ENCODE measurements at places on chromosomes 5 and 9.
A peak's percentile ranks its signal among the peaks of the same experiment; 100 is the strongest.

DNA sequence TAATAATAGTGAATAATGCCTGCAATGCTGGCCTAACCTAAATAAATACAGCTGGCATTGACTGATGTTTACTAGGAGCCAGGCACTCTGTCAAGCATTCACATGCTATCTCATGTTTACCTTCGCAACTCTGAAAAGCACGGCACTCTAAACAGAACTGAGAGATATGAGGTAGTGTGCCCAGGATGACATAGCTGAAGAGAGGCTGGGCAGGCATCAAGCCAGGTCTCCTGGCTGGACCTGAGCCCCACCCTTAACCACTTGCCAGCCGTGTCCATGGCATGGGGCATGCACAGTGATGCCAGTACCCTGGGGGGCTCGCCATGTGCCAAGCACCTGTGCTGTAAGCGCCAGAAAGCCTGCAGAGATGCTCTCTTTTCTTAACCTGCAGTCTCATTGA lies 119.4 kb upstream of the MVB12B start:
- no peak for DNase-seq

DNA sequence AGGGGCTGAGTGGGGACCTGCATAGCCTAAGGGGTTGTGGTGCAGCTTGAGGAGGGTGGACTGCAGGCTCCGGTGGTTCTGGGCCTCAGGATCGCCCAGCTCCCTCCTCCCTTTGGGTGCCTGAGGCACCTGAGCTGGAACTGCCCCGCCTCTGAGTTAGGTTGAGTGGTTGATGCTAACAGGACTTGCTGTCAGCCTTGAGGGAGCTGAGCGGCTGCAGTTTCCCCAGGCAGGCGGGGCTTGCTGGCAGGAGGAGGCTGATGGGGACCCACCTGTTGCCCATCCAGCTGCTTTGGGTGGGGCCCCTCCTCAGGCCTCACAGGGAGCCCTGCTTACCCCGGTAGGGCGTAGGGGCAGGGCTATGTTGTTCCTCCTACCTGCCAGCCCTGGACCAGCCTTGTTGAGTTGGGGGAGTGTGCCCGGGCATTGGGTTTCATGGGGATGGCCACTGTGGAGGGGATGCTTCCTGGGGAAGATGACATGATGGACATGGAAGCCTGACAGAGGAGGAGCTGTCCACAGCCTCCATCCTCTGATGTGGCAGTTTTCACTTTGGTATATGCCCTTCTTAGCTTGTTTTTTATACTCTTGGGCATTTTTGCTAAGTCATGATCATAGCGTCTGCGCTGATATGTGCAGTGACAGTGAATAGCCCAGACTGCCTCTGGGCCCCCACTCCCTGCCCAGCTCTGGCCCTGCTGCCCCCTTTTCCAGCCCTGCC lies 14.3 kb downstream of the WNK2 start:
- no peak for DNase-seq

DNA sequence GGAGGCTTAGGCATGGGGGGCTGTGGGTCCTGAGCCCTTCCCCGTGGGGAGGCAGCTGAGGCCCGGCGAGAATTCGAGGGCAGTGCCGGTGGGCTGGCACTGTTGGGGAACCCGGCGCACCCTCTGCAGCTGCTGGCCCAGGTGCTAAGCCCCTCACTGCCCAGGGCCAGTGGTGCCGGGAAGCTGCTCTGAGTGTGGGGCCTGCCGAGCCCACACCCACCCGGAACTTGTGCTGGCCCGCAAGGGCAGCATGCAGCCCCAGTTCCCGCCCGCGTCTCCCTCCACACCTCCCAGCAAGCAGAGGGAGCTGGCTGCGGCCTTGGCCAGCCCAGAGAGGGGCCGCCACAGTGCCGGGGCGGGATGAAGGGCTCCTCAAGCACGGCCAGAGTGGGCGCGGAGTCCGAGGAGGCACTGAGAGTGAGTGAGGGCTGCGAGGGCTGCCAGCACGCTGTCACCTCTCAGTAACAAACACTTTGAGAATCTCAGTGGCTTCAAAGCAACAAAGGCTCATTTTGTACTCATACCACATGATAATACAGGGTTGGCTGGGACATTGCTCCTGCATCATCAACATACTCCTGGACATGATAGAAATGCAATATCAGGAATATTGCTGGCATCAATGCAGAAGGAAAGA lies 265.7 kb upstream of the ANKRD55 start:
- DNase-seq: no peak

DNA sequence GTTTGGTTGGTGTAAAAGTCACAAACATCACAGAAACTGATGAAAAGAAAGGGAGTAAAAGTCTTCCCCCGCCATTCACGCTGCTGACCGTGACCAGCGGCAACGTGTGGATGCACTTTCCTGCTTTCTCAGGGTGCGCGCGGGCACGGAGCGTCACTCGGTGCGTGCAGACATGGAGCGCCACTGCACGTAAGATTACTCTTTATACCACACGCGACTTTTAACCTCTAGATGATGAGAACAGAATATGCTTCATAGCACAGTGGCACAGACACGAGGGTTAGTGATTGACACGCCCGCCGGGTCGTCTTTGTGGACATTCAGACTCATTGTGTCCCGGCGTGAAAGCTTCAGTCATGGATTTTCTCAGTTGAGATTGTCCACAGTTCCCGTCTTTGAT lies 15.7 kb downstream of the CEP72 start:
- DNase-seq: no peak

GRCh38 chr5:16665601-16666000 lies 48.8 kb upstream of the RETREG1 start:
- no peak for DNase-seq

GRCh38 chr5:79257314-79257713 lies 21.4 kb downstream of the JMY start:
- no peak for DNase-seq

GRCh38 chr9:136875155-136875554 lies 9.0 kb upstream of the EDF1 start:
- no peak for DNase-seq

- no peak for DNase-seq
These were observed 13.0 kb downstream of the SEPTIN8 start for GRCh38 chr5:132764051-132764450.

DNA sequence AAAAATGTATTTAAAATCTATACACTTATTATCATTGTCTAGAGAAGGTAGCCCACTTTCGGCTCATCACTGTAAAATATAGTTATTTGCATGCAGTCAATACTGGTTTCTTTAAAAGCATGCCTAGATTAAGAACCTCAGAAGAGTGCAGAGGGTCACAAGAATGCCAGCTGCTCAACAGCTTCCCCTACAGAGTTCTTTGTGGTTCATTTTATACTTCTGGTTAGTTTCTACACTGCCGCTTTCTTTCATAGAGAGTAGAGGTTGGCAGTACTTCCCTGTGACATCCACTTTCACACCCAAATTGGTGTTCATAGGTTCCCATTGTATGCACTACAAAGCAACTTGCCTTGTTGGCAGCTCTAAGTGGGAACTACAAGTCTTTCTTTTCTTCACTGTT lies 137.3 kb downstream of the KIAA0825 start:
- no peak for DNase-seq

DNA sequence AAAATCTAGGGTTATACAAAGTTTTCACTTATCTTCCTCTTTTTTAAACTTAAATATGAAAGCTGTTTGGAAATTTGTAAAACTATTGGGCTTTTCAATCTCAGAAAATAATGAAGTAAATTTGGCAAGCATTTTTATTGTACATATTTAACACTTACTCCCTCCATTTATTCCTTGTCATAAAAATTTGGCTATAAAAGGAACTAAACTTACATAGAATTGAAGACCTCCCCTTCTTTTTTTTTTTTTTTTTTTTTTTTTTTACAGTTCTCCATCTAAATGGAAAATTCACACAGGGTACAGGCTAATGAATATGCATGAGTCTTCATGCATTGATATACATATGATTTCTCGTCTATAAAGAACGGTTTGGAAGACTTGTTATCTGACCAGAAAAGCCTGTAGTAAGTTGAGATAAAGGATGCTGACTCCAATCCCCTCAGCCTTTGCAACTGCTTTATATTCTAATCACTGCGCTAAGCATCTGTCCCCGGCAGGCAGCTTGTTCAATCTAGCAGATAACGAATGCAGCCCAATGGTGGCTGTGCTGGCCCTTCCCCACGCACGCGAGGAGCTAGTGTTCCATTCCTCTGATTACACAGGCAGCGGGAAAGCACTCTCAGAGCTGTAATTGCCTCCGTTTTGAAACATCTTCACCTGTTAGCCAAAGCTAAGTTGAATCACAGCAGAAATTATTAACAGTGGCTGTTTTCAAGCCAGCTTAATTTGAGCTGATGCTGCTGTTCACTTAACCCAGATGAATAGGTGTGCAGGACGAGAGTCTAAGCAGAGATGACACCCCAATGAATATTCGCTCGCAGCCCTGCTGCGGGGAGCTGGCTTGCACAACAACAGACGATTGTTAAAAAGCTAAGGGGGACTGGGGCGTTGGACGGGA lies 453.8 kb upstream of the ZNF608 start:
- peak; percentile 23 for DNase-seq

GRCh38 chr5:109247986-109248385 lies 161.8 kb downstream of the PJA2 start:
- no peak for DNase-seq

DNA sequence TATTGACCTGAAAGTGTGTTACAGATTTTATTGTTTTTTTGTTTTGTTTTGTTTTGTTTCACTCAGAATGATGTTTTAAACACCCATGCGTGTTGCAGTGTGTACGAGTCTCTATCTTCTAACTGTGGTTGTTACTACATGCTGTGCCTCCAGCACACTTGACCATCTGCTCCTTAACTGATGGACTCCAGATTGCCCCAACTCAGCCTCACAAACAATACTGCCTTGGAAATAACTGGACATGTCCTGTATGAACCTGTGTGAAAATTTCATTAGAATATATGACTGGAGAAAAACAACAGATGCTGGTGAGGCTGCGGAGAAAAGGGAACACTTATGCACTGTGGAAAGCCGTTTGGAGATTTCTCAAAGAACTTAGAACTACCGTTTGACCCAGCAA lies 68.7 kb upstream of the HAND1 start:
- no peak for DNase-seq

- no peak for DNase-seq
These were observed 153.4 kb upstream of the POU5F2 start for GRCh38 chr5:93894601-93895354.

DNA sequence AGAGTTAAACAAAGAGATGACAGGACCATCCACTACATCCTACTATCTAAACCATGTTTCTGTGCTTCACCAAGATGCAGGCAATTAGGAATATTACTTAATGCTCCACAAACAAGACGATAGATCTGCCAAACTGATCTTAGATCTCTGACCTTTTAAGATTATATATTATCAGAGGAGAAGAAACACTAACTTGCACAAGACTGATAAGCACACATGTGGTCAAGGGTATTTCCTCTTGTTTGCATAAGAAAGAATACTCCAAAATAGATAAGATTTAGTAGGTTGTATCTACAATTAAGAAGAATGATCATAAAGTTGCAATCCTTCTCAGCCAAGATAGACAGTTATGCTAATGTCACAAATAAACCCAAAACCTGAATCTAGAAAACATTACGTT lies 601.0 kb upstream of the ACO1 start:
- no peak for DNase-seq

DNA sequence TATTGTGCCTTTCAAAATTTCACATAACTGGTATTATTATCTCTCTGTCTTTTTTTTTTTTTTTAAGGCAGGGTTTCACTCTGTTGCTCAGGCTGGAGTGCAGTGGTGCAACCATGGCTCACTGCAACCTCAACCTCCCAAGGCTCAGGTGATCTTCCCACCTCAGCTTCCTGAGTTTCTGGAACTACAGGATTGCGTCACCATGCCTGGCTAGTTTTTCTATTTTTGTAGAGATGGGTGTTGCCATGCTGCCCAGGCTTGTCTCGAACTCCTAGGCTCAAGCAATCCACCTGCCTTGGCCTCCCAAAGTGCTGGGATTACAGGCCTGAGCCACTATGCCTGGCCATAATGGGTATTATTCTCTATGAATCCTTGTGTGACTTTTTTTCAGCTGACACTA lies 402.3 kb upstream of the SMARCA2 start:
- DNase-seq: no peak

DNA sequence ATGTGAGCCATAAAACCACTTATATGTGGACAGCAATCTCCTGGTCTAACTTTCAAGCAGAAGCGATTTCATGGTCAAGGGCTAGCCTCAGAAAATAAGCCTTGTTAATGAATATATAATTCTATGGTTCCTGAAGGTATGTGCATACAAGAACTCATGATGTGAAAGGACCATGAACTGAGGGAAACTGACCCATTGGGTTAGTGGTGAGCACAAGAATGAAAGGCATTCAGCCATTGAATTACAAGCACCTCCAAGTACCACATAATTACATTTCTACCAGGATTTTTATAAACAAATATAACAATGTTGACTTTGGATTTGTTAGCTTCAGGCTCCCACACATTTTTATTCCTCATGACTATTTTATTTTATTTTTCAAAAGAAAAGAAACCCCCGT lies 459.0 kb downstream of the TLE4 start:
- no peak for DNase-seq

DNA sequence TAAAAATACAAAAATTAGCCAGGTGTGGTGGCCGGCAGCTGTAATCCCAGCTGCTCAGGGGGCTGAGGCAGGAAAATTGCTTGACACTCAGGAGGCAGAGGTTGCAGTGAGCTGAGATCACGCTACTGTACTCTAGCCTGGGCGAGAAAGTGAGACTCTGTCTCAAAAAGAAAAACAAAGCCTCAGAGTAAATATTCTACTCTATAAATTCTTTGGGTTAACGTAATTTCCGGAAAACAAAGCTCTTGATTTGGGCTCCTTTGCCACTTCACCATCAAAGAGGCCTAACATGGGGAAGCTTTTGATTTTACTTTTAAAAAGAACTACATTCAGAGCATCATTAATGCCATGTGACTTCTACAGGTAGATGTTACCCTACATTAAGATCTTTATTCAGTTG lies 103.1 kb downstream of the SERINC5 start:
- no peak for DNase-seq

- no peak for DNase-seq
These were observed 45.2 kb upstream of the GLIPR2 start for GRCh38 chr9:36091026-36091953.

GRCh38 chr5:146447734-146448380 lies 724 bp downstream of the TCERG1 start:
- no peak for DNase-seq

DNA sequence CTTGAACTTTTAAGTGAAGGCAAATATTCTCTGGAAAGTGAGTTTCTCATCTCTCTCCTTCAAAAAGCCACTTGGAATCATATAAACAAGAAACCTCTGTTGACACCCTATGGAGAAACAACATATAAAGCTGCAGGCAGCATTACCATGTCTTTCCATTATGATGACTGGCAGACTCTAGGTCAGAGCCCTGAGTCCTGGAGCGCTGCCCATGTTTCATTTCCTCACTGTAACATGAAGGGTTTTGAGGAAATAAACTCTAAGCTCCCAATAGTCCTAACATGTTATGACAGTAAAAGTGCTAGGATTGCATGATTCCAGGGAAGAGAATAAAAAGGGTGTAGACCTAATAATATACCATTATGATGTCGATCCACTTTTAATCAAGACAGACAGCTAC lies 220.6 kb downstream of the CTNND2 start:
- no peak for DNase-seq

DNA sequence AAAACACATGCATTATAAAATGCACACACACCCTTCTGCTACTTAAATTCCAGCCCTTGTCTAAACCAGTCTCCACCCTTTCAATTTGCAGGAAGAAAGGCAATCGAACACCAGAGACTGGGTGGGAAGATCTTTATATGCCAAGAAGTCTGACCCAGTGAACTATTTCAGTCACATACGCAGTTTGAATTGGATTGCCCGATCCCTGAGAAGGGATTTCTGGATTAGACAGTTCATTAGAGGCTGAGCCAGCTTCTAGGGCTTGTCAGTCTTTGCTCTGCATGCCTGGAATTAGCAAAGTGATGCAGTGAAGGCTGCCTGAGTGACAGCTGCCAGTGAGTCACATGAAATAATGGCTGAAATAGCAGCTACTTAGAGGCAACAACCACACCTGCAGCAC lies 159.9 kb downstream of the PPP2R2B start:
- no peak for DNase-seq

Measured in HEK293T (cell line).